ENCODE measurements at places on chromosomes 2 and 18.

- DNase-seq, result no peak
These were observed 2.7 kb upstream of the ASNSD1 start for GRCh38 chr2:189658306-189659212.

DNA sequence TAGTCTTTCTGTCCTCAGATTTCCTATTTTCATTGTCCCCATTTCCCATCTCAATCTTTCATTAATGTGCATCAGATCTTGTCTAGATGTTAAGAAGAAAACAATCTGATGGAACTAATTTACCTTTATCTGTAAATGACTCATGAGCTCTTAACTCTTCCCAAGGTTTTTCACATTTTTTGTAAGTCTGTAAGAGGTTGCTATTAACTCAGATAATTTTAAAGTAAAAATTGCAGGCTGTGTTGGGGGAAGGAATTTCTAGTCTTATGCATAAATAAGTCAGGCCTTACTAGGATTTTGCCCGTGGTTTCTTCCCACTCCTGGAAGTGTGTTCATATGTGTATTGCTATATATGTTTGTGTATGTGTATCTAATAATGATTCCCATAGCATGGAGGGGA, 4.3 kb downstream of the NAB1 start:
- DNase-seq, result no peak

GRCh38 chr2:25042321-25043240, 705 bp downstream of the EFR3B start:
- DNase-seq, result no peak

DNA sequence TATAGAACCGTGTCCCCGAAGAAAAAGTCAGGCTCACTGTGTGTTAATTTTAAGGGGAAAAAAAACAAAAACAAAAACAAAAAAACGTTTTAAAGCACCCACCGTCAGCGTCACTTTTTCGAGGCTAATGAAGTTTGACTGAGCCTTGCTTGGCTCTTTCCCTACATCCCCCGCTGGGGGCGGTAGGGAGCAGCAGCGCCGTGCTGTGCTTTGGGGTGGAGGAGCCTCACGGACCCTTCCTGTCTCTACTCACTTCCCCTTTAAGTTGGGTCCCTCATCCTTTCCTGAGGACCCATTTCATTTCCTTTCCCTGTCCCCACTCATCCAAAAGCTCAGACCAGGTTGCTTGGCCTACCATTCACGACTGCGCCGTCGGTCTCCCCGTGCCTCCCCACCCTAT, 82.8 kb upstream of the RPL31 start:
- DNase-seq, result no peak

- no peak for DNase-seq
These were observed 66.5 kb downstream of the SMAD7 start for GRCh38 chr18:48884306-48884705.

DNA sequence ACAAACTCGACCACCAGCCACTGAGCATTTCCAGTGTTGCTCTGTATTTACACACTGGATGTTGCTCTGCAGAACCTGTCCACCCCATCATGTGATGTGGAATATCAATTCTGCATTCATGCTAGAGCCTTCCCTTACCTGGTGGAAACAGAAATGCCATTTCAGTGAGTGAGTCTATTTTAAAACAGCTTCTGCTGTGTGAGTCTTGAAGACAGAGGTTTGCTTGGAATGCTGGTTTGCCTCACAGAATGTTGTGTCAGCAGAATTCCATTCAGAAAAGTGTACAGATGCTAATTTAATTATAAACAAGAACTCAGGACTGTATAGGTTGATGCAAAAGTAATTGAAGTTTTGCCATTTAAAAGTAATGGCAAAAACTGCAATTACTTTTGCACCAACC, 118.3 kb downstream of the MAP3K20 start:
- no peak for DNase-seq

DNA sequence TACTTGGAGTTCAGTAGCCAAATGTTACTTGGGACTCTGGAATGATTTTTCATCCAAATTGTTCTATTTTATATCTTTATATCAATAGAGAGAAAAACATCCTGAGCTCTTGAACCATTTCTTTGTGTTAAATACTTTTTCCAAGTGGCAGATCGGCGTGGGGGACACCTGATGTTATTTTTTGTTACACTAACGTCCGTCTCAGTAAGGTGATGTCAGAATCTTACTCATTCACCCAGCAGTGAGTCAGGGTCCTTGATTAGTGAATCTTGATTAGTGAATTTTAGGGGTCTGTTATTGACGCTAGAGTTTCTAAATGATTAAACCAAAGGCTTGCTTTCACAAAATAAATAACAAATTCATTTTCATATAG, 1.7 kb downstream of the MIB1 start:
- DNase-seq, result no peak

DNA sequence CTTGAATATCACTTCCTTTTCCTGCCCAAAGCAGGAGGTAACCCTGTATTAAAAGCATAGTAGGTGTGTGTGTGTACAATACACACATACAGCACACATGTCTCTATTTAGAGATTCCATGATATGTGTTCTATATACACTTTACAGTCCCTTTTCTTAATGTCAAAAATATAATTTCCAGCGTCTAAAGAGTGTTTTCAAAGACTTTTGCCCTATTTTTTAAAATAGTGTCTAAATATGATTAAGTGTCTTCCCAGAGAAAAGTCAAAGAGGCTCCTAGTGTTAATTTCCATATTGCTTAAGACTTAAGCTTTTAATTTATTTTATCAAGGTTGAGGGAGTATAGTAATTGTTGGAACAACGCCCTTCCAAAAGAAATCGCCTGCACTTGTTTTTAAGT, 420.3 kb upstream of the POU3F3 start:
- DNase-seq, result no peak

GRCh38 chr18:23635283-23636070, 27.2 kb downstream of the ANKRD29 start:
- peak; percentile 13 for DNase-seq

DNA sequence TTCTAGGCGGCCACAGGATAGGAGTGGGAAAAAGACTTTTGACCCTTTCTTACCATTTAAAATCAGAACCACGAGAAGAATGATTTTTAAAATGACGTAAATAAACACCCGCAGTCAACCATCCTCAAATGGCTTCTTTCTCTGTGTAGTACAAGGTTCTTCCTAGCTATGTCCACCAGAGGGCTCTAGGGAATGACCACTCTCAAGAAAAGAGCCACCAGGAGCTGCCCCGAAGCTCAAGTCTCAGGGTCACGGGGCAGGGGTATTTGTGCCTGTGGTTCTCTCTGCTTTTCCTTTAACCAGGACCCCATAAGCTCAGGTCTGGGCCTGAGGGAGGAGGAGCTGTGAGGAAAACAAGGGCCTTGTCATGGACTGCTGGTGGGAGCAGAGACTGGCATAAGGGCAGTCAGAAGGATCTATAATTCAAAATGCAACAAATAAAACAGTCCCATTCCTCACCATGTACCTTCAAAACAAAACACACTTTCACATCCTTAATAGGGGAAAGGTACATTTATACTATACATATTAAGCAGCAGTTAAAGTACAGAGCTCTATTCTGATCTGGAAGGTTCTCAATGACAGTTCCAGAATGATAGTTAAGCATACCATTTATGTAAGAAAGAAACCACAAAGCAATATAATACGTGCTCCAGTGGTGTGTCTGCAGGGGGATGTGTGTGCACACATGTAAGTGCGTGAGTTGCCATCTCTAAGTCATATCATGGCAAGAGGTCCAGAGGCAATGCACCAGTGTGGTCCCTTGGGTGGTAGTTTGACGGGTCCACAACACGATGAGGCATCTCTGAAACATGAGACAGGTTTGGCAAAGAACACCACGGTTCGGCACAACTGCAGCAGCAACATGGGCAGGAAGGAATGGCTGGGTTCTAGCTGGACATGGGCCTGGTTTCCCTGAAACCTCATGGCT, 18.6 kb downstream of the LYPD1 start:
- DNase-seq, result no peak

DNA sequence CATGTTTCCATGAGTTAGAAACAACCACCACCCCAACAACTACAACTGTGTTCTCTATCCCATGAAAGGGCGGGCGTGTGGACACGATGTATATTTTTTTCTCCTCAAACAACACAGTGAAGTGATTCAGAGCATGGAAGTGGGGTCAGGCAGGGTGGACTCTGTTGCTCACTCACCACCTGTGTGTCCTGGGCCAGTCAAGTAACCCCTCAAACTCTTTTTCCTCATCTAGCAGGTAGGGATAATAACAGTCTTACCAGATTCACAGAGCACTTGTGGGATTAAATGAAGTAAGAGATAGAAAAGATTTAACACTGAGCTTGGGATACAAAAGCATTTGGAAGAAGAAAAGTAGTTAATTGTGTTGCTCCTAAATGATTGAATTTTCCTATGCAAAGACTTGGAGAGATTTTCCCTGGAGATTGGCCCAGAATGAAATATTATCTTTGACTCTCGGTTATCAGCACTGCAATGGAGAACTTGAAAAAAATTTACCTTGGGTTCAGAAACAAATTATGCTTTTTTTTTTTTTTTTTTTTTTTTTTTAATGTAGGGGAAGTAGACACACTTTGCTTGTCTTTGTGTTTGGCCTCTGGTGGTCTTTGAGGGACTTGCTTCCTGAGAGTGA, 161.9 kb upstream of the EPAS1 start:
- DNase-seq, result no peak

- DNase-seq, result no peak
These were observed 40.8 kb downstream of the VWC2L start for GRCh38 chr2:214451516-214452275.

- DNase-seq, result no peak
These were observed 76.9 kb upstream of the NABP1 start for GRCh38 chr2:191601060-191601459.

DNA sequence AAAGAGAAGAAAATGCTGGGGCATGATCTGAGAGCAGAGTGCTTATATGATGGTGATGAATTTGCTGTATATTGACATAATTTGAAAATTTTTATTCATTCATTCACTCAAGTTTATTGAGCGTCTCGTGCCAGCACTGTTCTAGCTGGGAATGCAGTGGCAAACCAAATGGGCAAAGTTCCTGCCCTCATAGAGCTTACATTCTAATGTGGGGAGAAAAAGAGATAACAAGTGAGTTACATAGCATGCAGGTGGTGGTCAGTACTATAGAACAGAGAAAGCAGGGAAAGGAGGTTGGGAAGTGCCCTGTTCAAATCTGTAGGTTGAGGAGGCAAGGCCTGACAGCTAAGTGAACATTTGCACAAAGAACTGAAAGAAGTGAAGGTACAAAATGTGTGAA, 4.3 kb downstream of the CEP192 start:
- DNase-seq, result no peak

- DNase-seq, result no peak
These were observed 19.0 kb downstream of the BOK start for GRCh38 chr2:241577413-241578122.

GRCh38 chr2:240375024-240375645, 60.3 kb upstream of the GPC1 start:
- no peak for DNase-seq

DNA sequence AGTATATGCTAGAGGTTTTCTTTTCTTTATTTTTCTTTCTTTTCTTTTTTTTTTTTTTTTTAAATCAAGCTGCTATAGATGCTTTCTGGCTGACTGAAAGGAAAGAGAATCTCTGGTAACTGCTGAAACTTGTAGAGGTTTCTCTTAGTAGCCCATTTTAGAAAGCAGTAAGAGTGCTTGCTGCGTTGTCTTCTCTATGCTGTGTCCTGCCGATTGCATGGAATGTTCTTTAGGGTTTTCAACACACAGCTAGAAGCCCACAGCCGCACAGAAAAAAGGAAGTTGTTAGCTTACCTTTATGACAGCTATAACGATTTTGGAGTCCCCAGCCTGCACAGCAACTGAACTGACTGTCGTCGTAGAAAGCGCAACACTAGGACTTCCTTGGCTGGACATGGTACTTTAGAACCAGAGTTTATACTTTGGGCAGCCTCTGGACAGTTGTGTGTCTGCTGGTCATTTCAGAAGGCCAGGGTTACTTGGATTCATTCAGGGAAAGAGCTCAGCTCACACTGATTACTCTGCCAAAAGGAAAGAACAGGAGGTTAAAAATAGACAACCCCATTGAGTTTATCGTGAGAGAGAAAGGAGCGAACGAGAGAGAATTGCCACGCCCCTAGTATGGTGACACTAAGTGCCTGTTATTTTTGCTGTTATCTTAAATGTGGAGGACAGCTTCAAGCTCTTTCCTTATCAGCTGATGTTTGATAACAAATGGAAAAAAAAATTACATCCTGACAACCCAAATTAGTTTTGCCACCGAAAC, at the start of gene CCDC141:
Gene CCDC141 (minus strand): TSS at position 592 of the 766 bp plus-strand sequence. CDS start 196 bp downstream, at position 396.
- DNase-seq, result no peak

- DNase-seq, result no peak
These were observed 71.1 kb downstream of the CIB4 start for GRCh38 chr2:26570083-26570430.

- no peak for DNase-seq
These were observed 71.9 kb downstream of the WDR7 start for GRCh38 chr18:56723068-56723467.

DNA sequence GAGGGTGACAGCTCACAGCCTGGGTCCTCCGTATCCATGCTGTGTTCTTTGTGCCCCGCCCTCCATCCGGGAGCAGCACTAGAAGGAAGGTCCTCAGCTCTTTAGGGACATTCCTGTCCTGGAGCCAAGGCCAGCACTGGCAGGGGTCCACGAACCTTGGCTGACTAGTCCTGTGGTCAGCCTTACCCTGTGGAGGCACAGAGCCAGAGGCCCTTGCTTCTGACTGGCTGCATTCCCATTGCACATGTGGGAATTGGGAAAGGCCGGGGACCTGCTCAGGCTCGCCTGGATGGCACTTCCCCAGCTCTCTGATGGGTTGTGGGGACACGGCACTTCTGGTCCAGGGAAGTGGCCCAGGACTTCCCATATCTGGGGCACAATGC, 24.9 kb upstream of the RHOB start:
- no peak for DNase-seq

DNA sequence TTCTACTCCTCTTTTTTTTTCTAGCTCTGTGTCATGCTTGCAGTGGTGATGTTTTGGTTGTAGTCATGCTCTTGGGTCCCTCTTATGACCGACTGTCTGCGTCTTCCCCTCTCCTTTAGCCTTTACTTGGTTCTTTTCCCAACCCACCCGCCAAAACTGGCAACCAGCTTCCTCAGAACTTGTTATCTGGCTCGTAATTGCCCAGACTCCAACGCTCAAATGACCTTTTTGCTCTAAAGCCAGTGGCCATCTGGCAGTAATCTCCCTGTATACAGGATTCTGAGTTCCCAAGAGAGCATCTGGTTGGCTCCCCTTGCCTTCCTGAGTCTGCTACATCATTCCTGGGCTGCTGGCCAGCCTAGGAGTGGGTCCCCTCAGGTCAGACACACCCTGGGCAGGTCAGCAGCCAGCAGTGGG, 147.2 kb downstream of the MGAT5 start:
- no peak for DNase-seq
